ENCODE measurements at places on chromosomes 6 and 20. TPM values are rescaled to one million over a fixed set of nuclear protein-coding genes. Genes with fewer than 3 reads are reported as not detected.

The MYO6 gene
- total RNA-seq: 35.9 TPM

The ESR1 gene
- 0.43 TPM for total RNA-seq

DNA sequence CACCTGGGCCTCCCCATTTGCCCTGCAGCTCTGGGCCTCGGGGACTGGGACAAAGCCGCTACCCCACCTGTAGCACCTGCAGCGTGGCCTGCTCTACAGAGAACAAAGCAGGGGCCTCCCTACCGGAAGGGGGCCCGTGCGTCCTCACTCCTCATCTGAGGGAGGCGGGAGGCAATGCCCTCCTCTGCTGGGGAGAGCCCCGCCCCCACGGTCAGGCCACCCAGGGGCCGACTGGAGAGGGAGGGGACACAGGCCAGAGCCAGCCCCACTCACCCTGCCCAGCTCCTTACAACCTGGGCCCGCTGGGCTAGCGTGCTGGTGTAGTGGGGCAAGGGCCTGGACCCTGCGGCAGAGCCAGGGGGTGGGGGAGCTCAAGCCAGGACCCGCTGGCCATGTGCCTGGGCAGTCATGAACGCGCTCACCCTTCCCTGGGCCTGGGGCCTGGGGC lies 8.0 kb downstream of the LAMA5 start:
- peak; percentile 22 for DNase-seq
- H3K4me1 ChIP-seq: no peaks in the 10 kb centered on the region
- H3K27me3 ChIP-seq: no peaks in the 10 kb centered on the region
- H3K4me3 ChIP-seq: no peak overlapping the region
- H3K27ac ChIP-seq: peak overlapping the region; percentile 61

DNA sequence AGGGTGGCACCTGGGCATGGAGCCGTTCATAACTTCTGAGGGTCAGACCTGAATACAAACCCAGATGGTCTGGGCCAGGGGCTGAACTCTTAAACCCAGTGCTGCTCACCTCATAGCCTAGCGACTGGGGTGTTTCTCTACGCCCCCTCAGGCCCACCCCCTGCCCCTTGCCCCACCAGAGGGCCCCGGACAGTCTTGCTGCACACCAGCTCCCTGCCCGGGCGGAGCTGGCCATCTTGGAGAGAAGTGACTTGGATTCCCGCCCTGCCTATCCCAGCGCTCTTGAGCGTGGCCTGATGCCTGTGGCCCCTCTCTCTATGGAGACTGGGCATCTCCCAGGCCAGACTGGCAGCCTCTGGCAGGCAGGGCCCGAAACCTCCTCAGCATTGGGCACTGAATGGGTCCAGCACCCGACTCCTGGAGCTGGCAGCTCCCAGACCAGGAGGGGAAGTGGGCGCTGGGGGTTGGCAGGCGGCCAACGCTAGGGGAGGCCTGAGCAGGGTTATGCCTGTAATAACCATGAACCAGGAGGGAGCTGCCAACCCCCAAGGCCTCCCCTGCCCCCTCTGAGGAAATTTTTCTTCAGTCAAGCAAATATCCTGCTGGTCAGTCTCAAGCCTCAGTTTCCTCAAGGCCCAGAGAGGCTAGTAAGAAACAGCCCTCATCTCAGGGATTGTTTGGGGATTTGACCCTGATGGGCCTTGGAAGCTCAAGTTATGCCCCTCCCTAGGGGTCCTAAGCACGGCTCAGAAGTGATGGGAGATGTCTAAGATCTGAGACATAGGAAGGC lies 169.5 kb downstream of the VEGFA start:
- no peaks in the 10 kb centered on the region for H3K36me3 ChIP-seq
- no peak overlapping the region for H3K4me3 ChIP-seq
- H3K4me1 ChIP-seq: no peaks in the 10 kb centered on the region
- no peaks in the 10 kb centered on the region for H3K27me3 ChIP-seq
- H3K27ac ChIP-seq: no peak overlapping the region
- DNase-seq: peak; percentile 14

GRCh38 chr6:153131037-153131981 lies at the start of gene RGS17:
Gene RGS17 (minus strand): TSS chr6:153131282. CDS start chr6:153044018, 87,264 bp downstream.
- peak; percentile 59 for DNase-seq
- H3K4me3 ChIP-seq: peak within 1 kb of the TSS; percentile 59
- peak within 1 kb of the TSS; percentile 76 for H3K27ac ChIP-seq
- H3K27me3 ChIP-seq: no peaks in the 10 kb centered on the region
- no peaks in the 10 kb centered on the region for H3K36me3 ChIP-seq
- peaks cover 4% of the 10 kb centered on the region for H3K4me1 ChIP-seq

DNA sequence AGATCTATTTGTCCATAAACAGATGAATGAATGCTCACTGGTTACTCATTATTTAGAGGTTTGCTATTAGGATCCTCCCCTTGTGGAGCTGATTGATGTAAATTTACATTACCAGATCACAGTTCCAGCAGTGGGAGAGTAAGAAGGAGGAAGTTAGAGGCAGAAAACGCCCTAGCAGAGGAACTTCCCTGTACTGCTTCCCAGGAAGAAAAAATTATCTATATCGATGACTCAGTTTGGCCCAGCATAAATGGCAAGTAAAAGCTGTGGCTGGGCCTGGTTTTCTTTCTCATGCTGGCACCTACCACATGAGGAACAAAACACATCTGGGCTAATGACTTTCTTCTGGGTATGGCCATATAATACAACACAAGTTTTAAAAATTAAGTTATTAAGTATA lies 35.7 kb downstream of the DNAAF9 start:
- DNase-seq: no peak
- H3K27ac ChIP-seq: no peak overlapping the region
- H3K36me3 ChIP-seq: peaks cover 13% of the 10 kb centered on the region
- no peaks in the 10 kb centered on the region for H3K27me3 ChIP-seq

DNA sequence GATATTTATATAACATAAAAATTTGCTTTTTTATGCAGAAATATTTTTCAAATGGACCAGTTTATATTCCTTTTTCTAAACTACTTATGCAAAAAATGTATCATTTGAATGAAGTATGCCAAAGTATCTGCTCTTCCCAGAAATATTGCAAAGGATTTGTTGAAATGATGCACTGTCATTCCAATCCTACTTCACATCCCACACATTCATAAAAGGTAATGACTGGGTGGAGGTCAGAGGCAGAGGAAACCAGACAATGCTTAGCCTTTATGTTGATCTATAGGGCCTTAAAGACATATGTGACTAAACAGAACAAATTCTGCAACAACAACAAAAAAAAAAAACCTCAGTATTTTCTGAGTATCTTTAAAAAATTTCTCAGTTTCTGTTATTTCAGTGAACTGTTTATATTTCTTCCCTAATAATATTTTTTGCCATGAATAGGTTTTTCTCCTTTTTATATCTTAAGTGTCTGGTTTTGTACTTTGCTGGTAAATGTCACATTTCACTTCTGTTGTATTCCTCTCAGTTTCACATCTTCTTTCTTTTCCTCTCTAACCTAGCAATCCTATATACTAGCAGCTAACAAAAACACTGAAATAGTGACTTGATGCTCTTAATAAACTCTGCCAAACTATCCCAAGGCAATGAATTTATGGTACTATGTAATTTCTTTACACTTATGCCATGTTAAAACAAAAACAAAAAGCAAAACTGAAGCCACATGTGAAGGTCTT lies 374.1 kb downstream of the BCKDHB start:
- H3K4me3 ChIP-seq: no peak overlapping the region
- DNase-seq: no peak

GRCh38 chr6:26122005-26122388 lies 34.8 kb downstream of the HFE start:
- peaks cover 8% of the 10 kb centered on the region for H3K4me1 ChIP-seq
- H3K27me3 ChIP-seq: no peaks in the 10 kb centered on the region
- DNase-seq: no peak
- no peak overlapping the region for H3K4me3 ChIP-seq
- peak overlapping the region; percentile 96 for H3K27ac ChIP-seq

DNA sequence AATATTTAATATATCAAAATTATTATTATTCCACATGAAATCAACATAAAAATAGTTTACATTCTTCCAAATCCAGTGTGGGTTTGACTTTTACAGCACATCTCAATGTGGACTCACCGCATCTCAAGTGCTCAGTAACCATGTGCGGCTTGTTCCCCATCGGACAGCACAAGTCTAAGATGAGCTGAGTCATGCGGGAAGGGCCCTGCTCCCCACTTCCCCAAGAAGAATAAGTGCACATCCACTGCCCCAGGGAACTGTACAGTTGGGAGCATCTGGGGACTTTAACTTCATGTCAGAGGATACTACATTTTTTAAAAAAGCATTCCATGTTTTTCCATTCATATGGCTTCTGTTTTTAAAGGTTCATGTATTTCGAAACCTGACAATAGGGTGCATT lies 325.6 kb downstream of the BTBD3 start:
- H3K4me3 ChIP-seq: no peak overlapping the region
- H3K4me1 ChIP-seq: no peaks in the 10 kb centered on the region
- no peaks in the 10 kb centered on the region for H3K27me3 ChIP-seq
- DNase-seq: no peak

DNA sequence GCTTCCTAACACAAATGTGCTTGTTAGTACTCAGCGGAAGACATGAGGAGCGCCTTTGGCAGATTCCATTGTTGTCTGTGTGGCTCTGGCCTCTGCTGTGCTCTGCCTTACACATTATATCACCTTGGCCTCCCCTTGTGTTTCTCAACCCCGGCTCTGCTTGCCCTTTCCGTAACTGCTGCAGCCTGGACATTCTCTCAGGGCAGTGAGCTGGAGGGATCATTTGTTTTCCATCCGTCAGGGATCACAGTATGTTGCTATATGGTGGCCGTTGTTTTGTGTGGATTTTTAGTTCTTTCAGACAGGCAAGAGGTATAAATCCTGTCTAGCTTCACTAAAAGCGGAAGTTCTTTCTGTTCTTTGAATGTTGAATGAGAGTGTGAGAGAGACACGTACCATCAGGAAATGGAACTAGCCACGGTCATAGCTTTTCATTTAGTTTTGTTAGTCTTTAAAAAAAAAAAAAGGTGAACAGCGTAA lies 175.1 kb downstream of the JARID2 start:
- no peaks in the 10 kb centered on the region for H3K36me3 ChIP-seq
- DNase-seq: no peak
- H3K27me3 ChIP-seq: no peaks in the 10 kb centered on the region
- H3K4me1 ChIP-seq: no peaks in the 10 kb centered on the region
- no peak overlapping the region for H3K27ac ChIP-seq

DNA sequence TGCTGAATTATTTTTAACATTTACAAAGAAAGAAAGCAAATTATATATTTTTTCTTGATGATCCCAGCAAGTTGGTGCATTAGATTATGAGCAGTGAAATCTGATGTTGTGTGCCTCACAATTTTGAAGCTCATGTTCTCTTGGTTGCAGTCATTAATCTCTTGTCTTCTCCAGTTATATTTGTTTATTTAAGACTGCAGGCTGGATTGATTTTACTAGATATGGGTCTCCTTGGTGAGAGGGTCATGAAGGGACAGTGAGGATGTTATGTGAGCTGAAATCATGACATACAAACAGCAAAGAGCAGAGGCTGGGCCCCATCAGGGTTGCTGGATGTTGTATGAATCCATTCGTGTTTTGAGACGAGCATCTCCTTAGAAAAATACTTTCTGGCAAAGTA lies 64.2 kb upstream of the AKIRIN2 start:
- no peaks in the 10 kb centered on the region for H3K4me1 ChIP-seq
- H3K27me3 ChIP-seq: no peaks in the 10 kb centered on the region
- no peak for DNase-seq
- no peak overlapping the region for H3K4me3 ChIP-seq
- H3K27ac ChIP-seq: no peak overlapping the region

GRCh38 chr20:1648101-1648500 lies 9.5 kb downstream of the SIRPG start:
- H3K27me3 ChIP-seq: no peaks in the 10 kb centered on the region
- no peak for DNase-seq
- no peaks in the 10 kb centered on the region for H3K4me1 ChIP-seq
- no peak overlapping the region for H3K27ac ChIP-seq
- H3K4me3 ChIP-seq: no peak overlapping the region

GRCh38 chr6:41724228-41724580 lies 11.2 kb downstream of the TFEB start:
- no peak for DNase-seq
- H3K27me3 ChIP-seq: no peaks in the 10 kb centered on the region
- H3K27ac ChIP-seq: no peak overlapping the region
- H3K4me3 ChIP-seq: no peak overlapping the region
- no peaks in the 10 kb centered on the region for H3K4me1 ChIP-seq

GRCh38 chr20:22499515-22500166 lies 84.7 kb downstream of the FOXA2 start:
- no peak for DNase-seq
- H3K36me3 ChIP-seq: no peaks in the 10 kb centered on the region
- no peaks in the 10 kb centered on the region for H3K27me3 ChIP-seq
- no peak overlapping the region for H3K27ac ChIP-seq
- H3K4me3 ChIP-seq: no peak overlapping the region

DNA sequence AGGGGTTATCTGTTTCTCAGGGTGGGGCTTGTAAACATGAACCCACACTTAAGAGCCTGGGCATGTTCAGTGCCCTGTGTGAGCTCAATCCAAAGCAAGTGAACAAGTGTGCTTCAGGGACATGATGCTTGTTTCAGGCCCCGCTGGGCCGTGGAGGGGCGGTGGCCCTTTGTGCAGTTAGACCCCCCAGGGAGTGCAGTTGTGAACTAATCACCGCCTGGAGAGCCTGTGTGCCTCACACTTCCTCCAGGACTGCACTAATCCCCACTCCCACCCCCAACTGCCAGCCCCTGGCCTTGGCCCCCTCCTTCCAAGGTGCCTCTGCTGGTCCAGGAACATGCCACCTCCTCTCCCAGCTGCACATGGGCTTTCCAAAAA lies 58.1 kb downstream of the RREB1 start:
- H3K27me3 ChIP-seq: no peaks in the 10 kb centered on the region
- H3K36me3 ChIP-seq: no peaks in the 10 kb centered on the region
- H3K27ac ChIP-seq: no peak overlapping the region

DNA sequence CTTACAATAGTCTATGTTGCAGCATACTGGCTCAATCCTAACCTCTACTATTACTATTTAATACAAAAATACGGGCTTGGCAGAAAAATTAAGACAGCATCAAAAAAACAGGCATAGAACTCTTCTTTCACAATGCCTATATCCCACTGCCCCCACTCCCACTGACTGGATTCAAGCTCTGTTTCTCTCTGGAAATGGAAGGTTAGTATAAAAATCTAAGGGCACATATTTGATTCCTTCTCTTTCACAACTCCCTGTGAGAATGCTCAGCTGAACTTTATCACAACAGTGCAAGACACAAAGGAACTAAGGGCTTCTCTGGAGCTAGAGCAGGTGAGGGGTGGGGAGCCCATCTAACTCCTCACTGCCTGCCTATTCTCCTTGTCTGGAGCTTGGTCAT lies 258.4 kb upstream of the FAM83B start:
- no peaks in the 10 kb centered on the region for H3K4me1 ChIP-seq
- H3K36me3 ChIP-seq: no peaks in the 10 kb centered on the region
- no peak overlapping the region for H3K4me3 ChIP-seq
- DNase-seq: no peak

DNA sequence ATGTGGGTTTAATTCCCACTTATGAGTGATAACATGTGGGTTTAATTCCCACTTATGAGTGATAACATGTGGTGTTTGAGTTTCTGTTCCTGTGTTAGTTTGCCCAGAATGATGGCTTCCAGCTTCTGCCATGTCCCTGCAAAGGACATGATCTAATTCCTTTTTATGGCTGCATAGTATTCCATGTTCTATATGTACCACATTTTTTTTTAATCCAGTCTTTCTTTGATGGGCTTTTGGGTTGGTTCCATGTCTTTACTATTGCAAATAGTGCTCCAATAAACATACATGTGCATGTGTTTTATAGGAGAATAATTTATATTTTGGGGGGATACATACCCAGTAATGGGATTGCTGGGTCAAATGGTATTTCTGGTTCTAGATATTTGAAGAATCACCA lies 317.8 kb downstream of the MMUT start:
- H3K27ac ChIP-seq: no peak overlapping the region
- no peaks in the 10 kb centered on the region for H3K4me1 ChIP-seq
- no peaks in the 10 kb centered on the region for H3K27me3 ChIP-seq
- no peak for DNase-seq
- H3K4me3 ChIP-seq: no peak overlapping the region
